ENCODE measurements at places on chromosomes 1 and 21.

GRCh38 chr1:199804526-199804925 is 223.0 kb upstream of the NR5A2 start:
- no peak for DNase-seq

GRCh38 chr1:54371942-54372275 is 34.3 kb downstream of the SSBP3 start:
- no peak for DNase-seq

GRCh38 chr1:46670134-46670533 is 1.5 kb upstream of the TEX38 start:
- no peak for DNase-seq

DNA sequence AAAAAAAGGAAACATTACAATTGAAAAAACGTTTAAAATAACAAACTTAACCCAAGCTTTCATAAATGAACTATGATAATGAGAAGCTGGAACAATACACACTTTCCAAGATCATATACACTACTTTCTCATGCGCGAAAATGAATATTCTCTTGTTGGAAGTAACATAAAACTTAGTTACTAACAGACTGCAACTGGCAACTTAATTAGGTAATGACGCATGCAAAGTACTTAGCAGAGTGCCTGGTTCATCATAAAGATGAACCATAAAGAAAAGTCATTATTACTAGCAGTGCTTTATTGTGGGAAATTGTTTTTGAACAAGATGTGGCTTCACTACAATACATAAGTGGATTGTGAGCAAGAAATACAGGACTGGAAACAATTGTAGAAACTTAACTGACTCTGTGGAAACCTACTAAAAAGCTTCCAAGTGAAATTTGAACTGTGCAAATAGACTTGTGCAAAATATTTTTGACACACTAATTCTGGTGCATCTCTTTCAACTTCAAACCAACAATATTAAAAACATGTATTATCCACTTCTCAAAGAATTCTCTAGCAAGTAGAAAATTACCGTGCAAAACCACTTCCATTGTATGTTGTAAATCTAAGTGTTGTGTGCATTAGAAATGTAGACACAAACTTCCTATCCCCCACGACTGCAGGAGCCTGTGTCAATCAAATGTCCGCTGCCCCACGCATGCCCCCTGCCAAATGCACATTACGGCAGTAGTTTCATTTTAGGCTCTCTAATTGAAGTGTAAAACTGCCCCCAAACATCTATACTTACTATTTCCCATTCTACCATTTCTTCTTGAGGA is 2.0 kb downstream of the ARHGAP29 start:
- DNase-seq: no peak

- DNase-seq: no peak
Measured at GRCh38 chr1:205767248-205767647, 8.0 kb downstream of the RAB29 start.

- DNase-seq: no peak
Measured at GRCh38 chr1:65309304-65310077, at the start of gene DNAJC6. DNAJC6 (plus strand) TSS chr1:65309543; CDS start chr1:65309746, 203 bp downstream.

GRCh38 chr1:42096554-42096953 is 56.7 kb upstream of the GUCA2B start:
- no peak for DNase-seq

DNA sequence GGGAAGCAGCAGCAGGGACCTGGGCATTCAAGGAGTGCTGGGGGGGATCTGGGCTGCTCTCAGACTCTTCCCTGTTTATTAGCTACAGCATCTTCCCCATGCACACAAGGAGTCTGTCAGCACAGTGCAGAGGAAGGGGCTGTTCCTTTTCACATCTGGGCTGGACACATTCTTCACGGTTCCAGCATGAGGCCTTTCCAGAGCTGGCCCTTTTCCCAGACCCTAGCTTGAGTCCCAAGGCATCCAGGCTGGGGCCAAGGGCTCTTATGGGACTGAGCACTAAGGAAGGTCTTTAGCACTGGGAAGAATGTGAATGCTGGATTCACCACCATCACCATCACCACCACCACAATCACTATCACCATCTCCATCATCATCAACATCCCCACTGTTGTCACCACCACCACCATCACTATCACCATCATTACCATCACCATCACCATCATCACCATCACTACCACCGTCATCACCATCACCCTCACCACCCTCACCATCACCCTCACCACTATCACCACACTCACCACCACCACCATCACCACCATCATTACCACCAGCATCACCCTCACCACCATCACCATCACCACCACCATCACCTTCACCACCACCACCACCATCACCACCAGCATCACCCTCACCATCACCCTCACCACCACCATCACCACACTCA is 28.4 kb downstream of the PARK7 start:
- DNase-seq: no peak

- DNase-seq: no peak
Measured at GRCh38 chr1:223257856-223258550, 106.0 kb downstream of the SUSD4 start.

DNA sequence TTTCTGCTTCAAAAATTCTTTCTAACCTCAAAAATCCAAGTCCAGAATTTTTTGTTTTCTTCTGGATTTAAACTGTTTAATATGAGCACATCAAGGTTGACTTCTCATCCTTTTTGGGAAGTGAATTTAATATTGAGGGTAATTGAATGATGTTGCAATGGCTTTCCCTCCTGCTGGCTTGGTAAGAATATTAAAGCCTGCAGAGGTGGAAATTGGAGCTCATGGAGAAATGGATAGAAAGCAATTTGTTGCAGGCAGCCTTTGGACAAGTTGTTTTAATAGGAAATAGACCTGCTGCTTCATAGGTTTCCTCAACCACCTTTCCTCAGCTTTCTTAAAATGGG is 124.7 kb downstream of the SYT2 start:
- no peak for DNase-seq

GRCh38 chr1:117032681-117033539 is 27.2 kb upstream of the TTF2 start:
- DNase-seq: no peak

DNA sequence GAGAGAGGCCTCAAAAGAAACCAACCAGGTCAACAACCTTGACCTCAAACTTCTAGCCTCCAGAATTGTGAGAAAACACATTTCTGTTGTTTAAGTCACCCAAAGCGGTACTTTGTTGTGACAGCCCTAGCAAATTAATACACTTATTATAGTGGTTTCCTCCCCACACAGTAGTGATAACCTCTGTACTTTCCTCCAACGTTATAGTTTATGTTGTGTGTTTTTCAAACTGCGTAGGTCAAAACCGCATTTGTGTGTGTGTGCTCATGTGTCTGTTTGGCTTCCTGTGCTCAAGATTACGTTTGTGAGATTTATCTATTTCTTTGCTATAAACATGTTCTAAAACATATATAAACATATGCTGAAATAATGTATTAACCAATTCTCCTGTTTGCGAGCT is 667.8 kb upstream of the USP24 start:
- no peak for DNase-seq

- DNase-seq: no peak
Measured at GRCh38 chr1:165207853-165208515, 148.5 kb downstream of the LMX1A start.

GRCh38 chr1:108886292-108886691 is 9.5 kb downstream of the GPSM2 start:
- no peak for DNase-seq

GRCh38 chr1:30982937-30983336 is 74.4 kb upstream of the SDC3 start:
- DNase-seq: no peak

GRCh38 chr21:46061518-46061917 is 36.4 kb upstream of the COL6A2 start:
- DNase-seq: no peak

DNA sequence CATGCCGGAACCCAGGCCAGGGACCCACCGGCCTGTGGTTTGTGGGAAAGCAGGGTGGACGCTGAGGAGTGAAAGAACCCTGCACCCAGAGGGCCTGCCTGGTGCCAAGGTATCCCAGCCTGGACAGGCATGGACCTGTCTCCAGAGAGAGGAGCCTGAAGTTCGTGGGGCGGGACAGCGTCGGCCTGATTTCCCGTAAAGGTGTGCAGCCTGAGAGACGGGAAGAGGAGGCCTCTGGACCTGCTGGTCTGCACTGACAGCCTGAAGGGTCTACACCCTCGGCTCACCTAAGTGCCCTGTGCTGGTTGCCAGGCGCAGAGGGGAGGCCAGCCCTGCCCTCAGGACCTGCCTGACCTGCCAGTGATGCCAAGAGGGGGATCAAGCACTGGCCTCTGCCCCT is 18.5 kb downstream of the CSF1 start:
- no peak for DNase-seq

GRCh38 chr1:32309960-32310359 is 18.1 kb downstream of the HDAC1 start:
- DNase-seq: no peak

- no peak for DNase-seq
Measured at GRCh38 chr1:167665469-167665868, 35.4 kb downstream of the RCSD1 start.

GRCh38 chr1:62230718-62231117 is 36.1 kb downstream of the L1TD1 start:
- no peak for DNase-seq

- no peak for DNase-seq
Measured at GRCh38 chr1:36516372-36517010, 33.8 kb upstream of the CSF3R start.

DNA sequence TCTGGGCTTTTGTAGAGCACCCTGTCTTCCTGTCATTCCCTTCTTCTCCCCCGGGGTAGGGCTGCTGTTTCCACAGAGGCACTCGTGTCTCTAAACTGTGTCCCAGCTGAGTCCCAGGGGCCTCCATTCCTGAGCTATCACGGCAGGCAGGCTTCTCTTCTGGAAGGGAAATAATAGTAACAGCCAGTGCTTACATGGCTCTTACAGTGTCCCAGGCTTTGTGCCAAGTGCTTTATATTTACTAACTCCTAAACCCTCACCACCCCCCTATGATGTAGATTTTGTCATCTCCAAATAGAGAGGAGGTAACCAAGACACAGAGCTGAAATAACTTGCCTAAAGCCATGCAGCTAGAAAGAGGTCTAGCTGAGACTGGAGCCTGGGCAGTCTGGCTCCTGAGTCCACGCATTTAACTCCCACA is 1.4 kb upstream of the CELF3 start:
- no peak for DNase-seq

- DNase-seq: no peak
Measured at GRCh38 chr1:24708938-24709337, 36.3 kb upstream of the CLIC4 start.

DNA sequence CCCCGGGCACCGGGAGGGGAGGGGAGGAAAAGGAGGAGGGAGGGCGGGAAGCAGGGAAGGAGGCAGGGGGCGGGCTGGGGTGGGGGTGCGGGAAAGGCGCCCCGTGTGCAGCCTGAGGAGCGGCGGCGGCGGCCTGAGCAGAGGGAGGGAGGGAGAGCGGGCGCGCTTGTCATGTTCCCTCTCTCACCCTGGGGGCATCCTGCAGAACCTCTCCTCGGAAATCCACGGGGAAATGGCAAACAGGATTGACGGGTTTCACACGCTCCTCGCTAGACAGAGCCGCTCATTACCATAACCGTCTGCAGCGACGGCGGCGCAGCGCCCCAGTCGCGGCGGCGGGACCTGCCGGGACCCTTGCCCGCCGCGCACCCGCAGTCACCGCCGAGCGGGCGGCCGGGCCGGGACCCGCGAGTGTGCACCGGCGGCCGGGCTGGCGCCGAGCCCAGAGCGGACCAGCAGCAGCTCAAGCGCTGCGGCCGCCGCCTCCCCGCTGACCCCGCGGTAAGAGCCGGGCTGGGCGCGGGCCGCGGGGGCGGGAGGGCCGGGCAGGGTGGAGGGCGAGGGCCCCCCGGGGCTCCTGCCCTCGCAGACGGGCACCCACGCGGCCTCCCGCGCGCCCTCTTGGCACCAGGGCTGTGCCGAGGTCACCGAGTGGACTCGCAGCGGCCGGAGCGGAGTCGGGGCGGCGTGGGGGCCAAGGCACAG is at the start of gene SERTAD4:
Gene SERTAD4 (plus strand): TSS at position 286 of the 705 bp plus-strand sequence. CDS start 5,165 bp downstream, outside the sequence.
- DNase-seq: no peak

GRCh38 chr1:60235275-60235674 is 161.7 kb upstream of the C1orf87 start:
- no peak for DNase-seq

DNA sequence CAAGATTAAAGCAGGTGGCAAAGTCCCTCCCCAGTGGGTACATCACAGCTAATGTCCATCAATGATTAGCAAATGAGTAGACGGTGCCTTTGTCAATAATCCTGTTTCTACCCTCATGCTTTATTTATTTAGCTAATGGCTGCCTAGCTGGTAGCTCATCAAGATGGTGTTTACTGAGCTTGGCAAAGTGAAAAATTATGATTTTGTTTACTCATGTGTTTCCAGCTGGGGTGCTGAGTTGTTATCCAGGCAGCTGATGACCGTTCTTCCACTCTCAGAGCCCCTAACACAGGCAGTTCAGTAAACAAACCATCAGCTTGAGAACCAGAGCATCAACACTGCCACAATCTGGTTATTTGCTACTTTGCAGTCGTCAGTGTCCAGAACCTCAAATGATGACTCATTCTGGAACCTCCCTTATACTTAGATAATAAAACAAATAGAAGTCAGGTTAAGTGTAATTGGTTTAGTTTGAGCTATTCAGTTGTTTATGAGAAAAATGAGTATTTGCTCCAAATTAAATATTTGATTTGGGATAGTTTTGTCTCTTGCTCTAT is 163.9 kb downstream of the ST6GALNAC5 start:
- no peak for DNase-seq

GRCh38 chr1:241688940-241689368 is 36.9 kb downstream of the WDR64 start:
- DNase-seq: no peak

DNA sequence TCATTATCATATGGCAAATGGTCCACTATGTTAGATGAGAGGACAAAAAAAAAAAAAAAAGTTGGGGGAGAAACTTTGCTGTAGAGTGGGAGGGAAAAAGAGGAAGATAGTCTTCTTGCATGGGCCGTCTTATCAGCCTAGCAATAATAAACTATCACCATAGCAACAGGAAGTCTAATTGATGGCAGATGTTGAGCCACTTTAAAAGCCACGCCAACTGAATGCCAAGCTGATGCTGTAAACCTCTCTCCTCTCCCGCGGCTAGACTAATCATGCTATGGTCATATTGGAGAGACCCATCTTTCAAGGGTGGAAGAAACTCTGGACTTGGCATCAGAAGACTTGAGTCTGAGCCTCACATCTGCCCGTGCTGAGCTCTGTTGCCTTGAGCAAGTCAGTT is 122.2 kb upstream of the HOOK1 start:
- DNase-seq: no peak

DNA sequence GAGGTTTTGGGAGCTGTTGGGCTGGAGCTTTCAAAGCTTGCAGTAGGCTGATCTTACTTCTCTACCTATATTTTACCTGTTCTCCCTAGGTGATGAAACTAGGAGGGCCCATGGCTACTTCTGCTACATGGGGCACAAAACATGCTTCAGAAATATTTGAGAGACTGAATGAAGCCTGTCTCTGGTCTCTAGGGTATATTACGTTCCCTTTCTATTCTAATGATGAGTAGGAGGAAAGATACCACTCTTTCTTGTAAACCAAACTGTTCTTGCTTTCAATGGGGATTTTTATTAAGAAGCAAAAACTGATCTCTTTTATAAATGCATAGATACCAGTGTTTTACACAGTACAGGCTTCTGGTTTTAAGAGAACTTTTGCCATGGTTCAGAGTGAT is 103.1 kb downstream of the GALNT2 start:
- DNase-seq: no peak
